Endothelial cell (in vitro differentiated cells): ENCODE measurements at places on chromosomes 3 and 15. TPM values are rescaled to one million over a fixed set of nuclear protein-coding genes. Genes with fewer than 3 reads are reported as not detected.

Gene C3orf80
- total RNA-seq, result not detected

Gene CFAP161
- total RNA-seq, result 21.1 TPM

Gene GPR176
- 2.4 TPM for total RNA-seq

Gene PPP4R2
- 100.0 TPM for total RNA-seq

Gene ARGFX
- total RNA-seq, result not detected

Gene SPG21
- total RNA-seq, result 59.9 TPM

Gene DAZL
- 0.33 TPM for total RNA-seq

Gene XCR1
- total RNA-seq, result not detected

Gene UROC1
- not detected for total RNA-seq

Gene TGM5
- not detected for total RNA-seq
